ENCODE measurements at places on chromosomes 2 and 18.

- no peak for DNase-seq
Observed at GRCh38 chr2:181235683-181236459, 221.3 kb upstream of the ITGA4 start.

GRCh38 chr18:44290366-44290977, 390.2 kb upstream of the SETBP1 start:
- DNase-seq = no peak

- DNase-seq = no peak
Observed at GRCh38 chr2:128558441-128558840, 239.8 kb upstream of the HS6ST1 start.

GRCh38 chr2:160408173-160408958, 85.2 kb downstream of the RBMS1 start:
- DNase-seq = no peak

GRCh38 chr2:40797120-40797519, 345.2 kb upstream of the SLC8A1 start:
- no peak for DNase-seq

DNA sequence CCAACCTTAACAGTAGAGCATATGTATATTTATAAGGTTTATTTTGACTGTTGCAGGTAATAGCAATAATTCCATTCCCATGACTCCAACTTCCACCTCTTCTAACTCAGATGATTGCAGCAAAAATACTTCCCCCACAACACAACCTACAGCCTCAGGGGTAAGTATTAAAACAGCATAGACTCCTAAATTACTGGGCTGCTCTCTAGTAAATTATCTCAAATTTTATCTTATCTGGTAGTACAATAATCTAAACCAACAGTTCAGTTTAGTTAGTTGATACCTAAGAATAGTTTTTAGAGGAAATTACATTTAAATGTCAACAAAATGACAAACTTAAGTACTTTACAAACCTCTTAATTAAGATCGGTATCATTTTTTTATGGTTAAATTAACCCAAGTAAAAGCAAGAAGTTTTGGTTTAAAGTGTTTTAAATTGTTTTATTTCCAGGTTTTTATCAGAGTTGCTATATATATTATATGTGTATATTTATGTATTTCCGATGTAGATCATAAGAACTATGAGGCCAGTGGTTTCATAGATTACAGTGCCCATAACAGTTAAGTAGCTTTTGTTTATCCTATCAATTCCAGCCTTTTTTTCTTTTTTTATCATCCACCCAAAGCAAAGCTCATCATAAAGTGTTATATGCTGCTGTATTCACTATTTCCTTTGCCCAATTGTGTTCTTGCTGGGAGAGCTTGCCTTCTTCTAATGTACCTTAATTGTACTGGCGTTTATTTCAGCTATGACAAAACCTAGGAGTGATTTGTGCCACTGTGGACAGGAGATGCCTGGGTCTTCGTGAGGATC, 13.7 kb downstream of the GATA6 start:
- DNase-seq = no peak

GRCh38 chr2:28681606-28682005, 70.0 kb upstream of the PPP1CB start:
- DNase-seq = no peak

GRCh38 chr2:24345937-24346336, 14.4 kb downstream of the ITSN2 start:
- no peak for DNase-seq

- no peak for DNase-seq
Observed at GRCh38 chr18:50578651-50579050, 18.8 kb downstream of the MAPK4 start.

DNA sequence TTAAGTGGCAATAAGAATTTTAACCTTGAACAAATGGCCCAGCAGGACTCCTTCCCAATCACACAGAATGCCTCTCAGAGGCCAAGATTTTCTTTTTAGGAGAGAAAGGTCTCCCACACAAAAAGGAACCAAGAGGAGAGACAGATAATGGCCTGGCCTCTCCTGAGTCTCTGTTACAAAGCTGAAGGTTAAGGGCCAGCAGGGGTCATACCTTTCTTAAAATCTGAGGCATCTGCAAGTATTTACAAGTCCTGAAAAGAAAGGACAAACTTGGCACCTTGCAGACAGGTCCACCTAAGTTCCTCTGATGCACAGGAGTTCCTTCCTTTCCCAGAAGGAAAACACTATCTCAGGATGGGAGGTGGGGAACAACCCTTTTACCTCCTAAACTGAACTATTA, 142.3 kb downstream of the TMEM163 start:
- no peak for DNase-seq

DNA sequence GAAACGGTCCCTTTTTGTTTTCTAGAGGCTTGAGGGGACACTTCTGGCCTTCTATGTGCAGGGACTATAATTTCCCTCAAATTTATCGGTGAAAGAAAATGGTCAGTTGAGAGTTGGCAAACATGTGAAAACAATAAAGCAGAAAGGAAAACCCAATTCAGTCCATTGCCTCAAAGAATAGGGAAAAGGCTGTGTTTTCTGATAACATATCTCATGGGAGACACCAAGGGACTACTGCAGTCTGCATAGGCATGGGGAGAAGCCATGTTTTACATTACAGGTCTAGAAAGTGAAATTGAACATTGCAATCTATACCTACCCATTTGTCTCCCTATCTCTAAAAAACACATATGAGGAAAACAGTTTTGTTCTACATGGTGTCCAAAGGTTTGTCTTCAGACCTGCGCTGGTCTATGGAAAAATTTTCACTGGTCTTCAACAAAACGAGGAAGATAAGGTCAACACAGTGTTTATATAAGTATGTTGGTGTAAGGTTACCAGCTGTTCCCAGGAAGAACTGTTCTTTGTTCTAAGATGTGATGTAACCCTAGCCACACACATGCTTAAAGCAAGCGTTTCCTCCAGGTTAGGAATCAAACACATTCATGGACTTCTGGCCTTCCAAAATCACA, 179.7 kb downstream of the MREG start:
- no peak for DNase-seq

DNA sequence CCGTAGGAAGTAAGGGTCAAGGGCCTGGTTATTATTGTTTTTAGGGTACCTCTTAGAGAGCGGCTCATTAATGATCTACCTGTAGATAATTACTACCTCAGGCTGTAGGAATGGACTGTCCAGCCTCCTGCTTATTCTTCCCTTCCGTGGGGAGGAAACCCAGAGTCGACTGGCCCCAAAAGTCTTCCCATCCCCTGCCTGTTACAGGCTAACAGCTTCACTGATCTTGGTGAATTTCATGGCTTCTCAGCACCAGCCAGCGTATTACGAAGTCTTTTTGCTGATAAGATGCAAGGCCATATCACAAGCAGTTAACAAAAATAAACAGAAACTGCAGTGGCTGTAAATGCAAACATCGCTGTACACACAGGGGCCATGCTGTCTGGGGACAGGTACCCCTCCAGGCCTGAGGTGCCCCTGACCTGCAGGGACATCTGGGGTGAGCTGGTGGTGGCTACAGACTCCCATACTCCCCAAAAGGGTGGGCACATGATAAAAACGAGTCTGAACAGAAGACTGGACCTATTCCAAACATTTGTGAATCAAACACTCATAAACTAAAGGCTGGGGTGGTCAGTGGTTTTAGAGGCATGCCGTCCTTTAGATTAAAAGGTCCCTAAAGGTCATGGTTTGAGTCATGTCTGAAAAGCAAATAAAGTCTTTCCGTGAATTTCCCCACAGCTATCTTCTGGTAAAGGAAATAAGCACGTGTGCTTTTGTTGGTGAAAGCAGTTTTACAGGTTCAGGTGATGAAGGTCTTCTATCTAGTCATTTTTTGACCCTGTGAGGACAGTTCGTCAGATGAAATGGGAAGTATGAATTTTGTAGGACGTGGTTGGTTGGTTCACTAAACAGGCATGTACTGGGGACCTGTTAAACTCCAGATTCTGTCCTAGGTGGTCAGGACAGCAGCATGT, 36.7 kb downstream of the TTC39C start:
- no peak for DNase-seq

DNA sequence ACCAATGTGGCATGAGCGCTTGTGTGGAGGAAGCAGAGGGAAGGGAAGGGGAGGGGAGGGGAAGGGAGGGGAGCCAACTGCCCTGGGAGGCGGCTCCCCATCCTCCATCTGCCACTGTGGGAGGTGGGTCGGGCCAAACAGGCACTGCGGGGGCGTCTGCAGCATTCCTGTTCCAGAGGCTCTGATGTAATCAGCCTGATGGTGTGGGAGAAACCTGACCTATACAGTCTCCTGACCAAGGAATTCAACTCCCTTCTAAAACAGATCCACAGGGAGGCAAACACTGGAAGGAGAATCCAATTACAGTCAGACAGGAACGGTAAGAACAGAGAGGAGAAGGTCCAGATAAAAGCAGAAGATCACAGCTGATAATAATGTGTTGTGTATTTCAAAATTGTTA, 88.8 kb downstream of the CD8B2 start:
- no peak for DNase-seq

- DNase-seq = no peak
Observed at GRCh38 chr18:60060026-60060425, 160.2 kb downstream of the PMAIP1 start.

- DNase-seq = no peak
Observed at GRCh38 chr2:233991196-233991595, 59.3 kb upstream of the SPP2 start.

GRCh38 chr2:2086914-2087313, 244.2 kb downstream of the MYT1L start:
- DNase-seq = no peak

- no peak for DNase-seq
Observed at GRCh38 chr2:112877423-112877822, 33.5 kb upstream of the IL37 start.

GRCh38 chr18:35466815-35467623, 30.7 kb downstream of the INO80C start:
- no peak for DNase-seq

GRCh38 chr2:43853141-43854081, 14.6 kb downstream of the ABCG8 start:
- no peak for DNase-seq

GRCh38 chr2:135954020-135954601, 31.3 kb downstream of the DARS1 start:
- no peak for DNase-seq

DNA sequence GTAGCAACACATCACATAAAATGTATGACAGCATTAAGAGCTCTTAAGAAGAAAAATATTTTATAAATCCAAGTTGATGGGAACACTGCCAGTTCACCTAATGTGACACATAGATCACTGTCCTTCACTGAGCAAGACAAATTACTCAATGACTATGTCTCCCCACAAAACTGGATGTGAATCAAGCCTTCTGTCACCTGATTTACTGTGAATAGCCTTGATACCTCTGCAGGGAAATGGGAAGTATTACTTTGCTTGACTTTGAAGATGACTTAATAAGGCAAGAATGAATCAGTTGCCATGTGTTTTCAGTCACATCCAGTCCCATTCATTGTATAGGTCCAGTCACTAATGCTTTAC, 94.6 kb downstream of the NYAP2 start:
- no peak for DNase-seq

DNA sequence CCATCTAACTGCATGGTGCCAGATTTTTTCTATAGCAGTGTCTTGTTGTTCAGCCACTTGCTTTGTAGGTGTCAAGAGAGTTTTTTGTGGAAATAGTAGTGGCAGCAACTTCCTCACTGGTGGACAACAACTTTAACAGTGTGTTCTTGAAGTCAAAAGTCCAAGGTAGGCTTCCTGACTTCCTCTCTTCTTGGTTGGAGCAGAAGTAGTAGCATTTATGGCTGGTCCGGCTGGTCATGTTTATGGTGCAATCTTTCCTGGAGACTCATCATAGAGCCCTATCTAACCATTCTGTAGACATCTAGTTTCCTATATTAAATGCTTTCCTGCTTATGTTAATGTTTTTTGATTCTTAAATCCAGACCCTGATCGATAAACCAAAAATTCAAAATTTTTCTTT, 11.7 kb downstream of the GPR75 start:
- no peak for DNase-seq

DNA sequence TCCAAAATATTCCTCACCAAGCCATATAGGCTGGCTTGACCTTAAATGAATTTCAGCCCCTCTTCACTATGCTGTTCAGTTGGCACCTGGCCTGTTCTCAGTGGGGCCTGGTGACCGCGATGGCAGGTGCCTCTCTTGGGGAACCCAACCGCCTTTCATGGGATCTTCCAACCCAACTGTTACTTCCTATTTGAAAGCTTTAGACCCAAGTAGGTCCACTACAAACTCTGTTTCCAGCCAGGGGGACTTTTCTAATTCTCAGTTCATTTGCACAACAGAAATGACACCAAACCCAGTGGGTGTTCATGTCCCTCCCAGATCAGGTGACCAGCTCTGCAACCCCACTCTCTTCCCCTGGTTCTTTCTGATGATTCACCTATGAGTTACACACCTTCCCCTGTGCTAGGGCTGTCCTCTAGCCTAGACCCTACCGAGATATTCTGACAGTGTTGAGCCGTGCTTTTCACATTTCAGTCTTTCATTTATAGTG, 35.6 kb upstream of the NDUFV2 start:
- DNase-seq = no peak

DNA sequence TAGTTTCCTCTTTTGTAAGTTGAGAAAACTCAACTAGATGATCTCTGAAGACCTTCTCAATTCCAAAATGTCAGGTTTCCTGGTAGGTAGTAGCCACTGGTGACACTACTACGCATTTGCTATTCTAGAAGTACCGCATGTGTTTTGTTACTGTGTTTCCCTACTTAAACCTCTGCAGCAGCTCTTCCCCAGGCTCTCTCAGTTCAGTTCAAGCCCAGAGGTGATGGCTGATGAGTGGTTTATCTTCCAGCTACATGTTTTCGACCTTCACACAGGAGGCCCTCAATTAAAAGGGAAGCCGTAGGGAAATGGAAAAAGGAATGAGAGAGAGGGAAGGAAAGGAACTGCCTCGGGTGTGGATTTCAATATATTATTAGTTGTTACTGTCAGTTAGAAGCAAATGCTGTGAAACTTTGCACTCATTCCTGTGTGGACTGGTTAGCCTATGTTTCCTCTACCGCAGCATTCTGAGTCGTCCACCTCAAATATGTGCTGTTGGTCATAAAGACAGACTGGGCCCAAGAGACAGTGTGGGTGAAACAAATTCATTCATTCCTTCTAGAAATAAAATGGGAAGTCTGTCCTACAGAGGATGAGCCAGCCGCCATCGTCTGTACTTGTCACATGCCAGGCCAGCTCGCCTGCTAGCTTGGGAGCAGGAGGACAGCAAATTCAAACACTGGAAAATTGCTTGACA, 455.2 kb upstream of the RAB12 start:
- no peak for DNase-seq

Data from lower lobe of right lung (tissue), 2 donors.